ENCODE measurements at places on chromosomes 4 and X.

DNA sequence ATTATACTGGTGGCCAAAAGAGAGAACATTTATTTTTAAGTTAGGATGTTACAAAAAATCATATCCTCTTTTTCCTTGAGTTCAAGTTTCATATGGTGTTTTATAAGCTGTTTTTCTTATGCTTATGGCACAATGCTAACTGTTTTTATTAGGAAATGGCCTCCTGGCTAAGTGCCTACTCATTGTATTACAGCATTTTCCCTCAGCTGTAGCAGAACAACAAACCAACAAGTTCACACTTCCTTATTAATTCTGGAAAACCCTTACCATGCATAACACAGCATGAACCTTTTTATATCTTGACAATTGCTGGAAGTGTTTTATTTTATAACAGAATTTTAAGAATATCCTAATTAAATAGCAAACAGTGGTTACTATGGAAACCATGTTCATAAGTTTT, 165.8 kb downstream of the GASK1B start:
- DNase-seq, result no peak

DNA sequence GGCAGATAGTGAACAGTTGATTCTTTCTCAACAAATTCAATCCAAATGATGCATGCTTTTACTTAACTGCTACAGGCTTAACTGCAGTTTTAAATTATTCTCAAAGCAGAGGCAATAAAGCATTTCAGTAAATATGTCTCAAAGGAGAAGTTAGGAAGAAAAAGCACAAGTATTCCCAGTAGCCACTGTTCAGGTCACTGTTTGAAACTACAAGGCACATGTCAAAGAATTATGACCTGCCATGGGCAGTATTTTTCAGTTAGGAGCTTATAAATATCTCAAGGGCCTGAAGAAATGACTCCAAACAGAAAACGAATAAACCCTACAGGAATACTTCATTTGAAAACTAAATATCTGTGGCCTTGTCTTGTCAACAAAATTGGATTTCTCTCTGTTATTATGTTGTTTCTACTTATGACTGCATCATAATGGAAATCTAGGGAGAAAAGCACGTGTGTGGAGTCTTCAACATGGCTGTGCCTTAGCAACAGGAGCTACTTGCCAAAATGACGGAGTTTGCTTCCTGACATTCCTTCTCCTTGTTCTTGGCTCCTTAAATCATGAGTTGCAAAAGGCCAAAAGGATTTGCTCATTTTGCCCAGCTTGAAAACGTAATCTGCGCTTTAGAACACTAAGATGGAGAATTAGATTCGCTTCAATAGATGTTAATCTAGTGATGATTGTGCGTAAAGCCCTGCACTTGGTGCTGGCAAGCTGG, 67.6 kb upstream of the GPR101 start:
- DNase-seq, result no peak

DNA sequence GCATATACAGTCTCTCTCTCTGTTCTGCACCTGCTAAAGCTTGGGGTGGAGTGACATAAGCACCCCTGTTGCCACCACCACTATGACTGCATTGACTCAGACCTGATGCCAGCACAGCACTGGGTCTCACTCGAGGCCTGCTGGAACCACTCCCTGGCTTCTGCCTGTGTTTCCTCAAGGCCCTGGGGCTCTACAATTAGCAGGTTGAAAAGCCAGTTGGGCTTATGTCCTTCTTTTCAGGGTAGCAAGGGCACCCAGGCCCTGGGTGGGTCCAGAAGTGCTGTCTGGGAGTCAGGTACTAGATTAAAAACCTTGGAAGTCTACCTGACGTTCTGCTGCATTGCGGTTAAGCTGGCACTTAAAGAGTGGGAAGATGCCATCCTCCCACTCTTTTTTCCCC, 50.5 kb upstream of the MAGEC3 start:
- DNase-seq, result no peak

DNA sequence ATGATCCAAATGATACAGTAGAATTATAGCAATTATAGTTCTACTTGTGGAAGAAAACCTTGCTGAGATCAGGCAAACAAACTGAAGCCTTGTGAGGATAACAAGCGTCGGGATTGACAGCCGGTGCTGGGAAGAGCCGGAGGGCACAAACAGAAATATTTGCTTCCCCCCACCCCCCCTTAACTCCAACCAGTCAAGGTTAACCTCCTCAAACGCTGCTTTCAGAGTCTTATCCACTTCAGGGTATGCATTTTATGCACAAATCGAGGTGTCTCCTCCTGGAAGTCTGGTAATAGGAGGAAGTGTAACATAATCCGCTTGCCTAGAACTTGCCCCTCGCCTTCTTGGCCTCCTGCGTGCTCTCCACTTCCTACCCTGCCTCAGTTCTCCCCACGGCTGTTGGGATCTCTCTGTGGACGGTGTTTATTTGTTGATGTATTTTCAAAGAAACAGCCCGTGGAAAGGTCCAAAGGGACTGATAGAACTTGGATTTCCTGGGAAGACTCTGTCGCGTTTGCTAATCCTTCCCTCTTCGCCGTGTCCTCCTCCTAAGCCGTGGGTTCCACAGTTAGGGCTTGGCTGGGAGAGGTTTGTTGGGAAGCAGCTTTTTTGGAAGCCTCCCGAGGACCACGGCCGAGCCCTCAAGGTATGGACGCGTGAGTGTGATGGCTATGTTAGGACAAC, 4.1 kb upstream of the ARX start:
- DNase-seq, result no peak

DNA sequence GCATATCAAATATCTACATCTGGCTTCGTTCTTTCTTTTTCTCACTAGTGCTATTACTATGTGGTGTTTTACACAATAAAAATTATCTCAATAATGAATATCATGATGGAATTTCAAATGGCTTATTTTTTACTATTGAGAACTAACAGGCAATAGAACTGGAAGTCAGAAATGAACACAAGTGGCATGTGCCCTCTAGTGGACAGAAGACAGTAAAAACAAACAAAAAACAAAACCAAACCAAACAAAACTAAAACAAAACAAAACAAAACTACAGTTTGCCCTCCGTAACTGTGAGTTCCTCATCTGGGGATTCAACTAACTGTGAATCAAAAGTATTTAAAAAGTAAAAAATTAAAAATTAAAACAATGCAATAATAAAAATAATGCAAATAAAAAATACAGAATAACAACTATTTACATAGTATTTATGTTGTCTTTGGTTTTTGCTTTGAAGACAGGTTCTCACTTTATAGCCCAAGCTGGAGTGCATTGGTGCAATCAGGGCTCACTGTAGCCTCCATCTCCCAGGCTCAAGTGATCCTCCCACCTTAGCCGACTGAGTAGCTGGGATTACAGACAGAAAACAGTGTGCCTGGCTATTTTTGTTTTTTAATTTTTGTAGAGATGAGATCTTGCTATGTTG, 195.6 kb upstream of the TACR3 start:
- DNase-seq, result no peak

DNA sequence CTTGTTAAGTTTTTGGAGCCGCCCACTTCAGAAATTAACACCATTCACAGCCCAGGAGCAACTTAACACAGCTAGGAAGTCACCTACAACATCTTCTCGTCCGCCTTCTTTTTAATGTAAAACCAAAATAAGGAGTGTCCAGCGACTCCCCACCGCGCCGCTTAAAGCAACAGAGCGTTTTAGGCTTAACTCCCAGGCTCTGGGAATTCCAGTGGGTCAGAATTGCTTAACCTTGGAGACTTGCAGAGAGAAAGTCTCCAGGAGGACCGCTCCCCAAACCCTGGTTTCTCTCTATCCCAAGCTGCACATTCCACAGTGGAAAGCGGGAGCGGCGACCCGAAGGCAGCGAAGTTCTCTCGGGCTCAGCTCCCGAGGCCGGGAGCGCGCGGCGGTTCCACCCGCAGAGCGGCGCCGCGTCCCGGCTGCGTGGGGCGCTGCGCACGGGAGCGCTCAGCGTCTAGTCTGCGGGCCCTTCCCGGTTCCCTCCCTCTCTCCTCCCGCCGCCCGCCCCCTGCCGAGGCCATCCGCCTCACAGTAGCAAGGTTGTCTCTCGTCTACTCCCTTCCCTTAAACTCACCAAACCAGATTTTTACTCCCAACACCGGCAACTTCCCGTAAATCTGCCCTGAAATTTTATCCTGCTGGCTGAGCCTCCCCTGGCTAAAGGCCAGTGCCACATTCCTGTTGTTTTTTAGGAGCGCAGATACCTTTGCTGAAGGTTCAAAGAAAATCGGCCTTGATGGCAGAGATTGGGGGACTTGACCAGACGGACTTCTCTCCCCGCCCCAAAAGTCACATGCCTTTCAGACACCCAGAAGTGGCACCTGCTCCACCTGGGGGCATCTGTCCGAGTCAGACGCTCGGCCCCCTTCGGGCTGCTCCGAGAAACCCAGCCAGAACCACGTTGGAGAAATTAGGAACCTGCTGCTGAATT, at the start of gene RBM47:
TSS of gene RBM47 (minus strand) at position 464 of the 934 bp plus-strand sequence. CDS start 190,971 bp downstream, outside the sequence.
- peak; percentile 4 for DNase-seq

GRCh38 chr4:110184791-110185155, 13.6 kb downstream of the ELOVL6 start:
- DNase-seq, result no peak

- DNase-seq, result no peak
These were observed 1406.5 kb downstream of the STIM2 start for GRCh38 chr4:28267166-28267565.

Data from activated T-cell treated with anti-CD3 and anti-CD28 coated beads for 1 hour (primary cell).